ENCODE measurements at places on chromosomes 12 and 14. TPM values are rescaled to one million over a fixed set of nuclear protein-coding genes. Genes with fewer than 3 reads are reported as not detected.

DNA sequence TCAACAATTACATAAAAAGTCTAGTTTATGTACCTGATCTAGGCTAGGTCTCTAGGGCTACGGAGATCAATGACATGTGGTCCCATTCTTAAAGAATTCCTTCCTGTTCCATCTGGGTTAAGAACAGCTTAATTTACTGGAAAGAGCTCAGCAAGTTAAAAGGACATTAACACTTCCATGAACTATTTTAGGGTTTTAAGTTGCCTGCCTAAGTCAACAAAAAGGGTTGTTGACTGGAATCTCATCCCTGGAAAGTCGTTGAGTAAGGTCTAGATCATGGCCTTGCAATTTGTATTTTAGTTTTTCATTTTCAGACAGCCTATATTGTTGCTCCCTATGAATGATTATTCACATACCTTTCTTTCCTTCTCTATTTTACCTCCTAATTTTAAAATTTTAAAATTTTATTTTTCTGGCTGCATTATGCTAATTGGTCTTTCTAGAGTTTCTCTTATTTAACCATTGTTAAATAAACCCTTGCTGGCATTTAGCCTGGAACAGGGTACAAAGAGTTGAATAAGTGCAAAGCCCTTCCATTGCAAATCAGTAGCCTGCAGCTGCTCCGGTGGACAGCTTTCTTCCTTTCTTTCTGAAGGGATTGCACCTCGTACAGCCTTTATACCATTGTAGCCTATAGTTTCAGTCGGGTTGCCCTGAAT, 66.3 kb downstream of the VRK1 start:
- no peaks in the 10 kb centered on the region for H3K36me3 ChIP-seq
- H3K27me3 ChIP-seq = no peaks in the 10 kb centered on the region
- no peak for DNase-seq
- H3K4me3 ChIP-seq = no peak overlapping the region
- H3K4me1 ChIP-seq = no peaks in the 10 kb centered on the region

DNA sequence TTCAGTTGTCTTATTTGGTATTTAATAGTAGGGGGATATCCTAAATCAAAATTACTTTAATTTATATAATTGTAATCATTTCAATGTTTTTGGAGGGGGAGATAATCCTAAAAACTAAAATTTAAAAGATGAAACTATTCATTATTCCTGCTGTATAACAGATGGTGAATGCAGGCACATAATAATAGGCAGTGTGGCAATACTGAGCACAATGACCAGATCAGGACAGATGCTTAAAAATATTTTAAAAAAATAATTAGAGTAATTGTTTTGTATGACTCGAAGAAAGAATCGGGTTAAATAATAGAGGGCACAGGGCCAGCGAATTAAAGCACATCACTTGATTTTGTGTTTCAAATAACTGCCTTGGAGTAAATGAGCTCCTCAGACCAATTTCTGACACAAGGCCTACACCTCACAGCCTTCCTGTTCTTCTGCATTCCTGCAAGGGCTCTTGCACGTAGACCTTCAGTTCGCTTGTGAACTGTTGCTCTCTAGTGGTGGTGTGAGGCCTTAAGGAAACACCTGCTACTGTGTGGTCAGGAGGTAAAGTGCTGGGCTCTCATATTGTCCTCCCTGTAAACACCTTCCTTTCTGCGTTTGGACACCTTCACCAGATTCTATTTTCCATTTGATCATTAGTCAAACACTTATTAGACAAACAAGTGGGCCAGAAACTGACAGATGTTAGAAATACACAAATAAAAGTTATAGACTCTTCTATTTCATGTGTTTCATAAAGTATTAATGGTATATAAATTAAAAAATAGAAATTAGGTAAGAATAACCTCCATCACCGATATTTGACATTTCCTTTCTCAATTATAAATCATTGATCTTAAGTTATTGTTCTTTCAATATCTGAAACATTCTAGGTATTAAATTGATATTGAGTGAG, 29.3 kb upstream of the KLRF1 start:
- no peaks in the 10 kb centered on the region for H3K27me3 ChIP-seq
- no peak overlapping the region for H3K4me3 ChIP-seq
- H3K27ac ChIP-seq = no peak overlapping the region
- no peak for DNase-seq
- no peaks in the 10 kb centered on the region for H3K36me3 ChIP-seq

Gene LRFN5
- total RNA-seq = not detected

- H3K36me3 ChIP-seq = no peaks in the 10 kb centered on the region
- no peaks in the 10 kb centered on the region for H3K4me1 ChIP-seq
- H3K4me3 ChIP-seq = peak overlapping the region; percentile 95
- DNase-seq = peak; percentile 26
- peak overlapping the region; percentile 98 for H3K27ac ChIP-seq
Observed at GRCh38 chr14:32078023-32078857, 1.1 kb downstream of the ARHGAP5 start.

All from heart right ventricle (tissue), 16 donors.